ENCODE measurements at places on chromosomes 7 and 10. TPM values are rescaled to one million over a fixed set of nuclear protein-coding genes. Genes with fewer than 3 reads are reported as not detected.

DNA sequence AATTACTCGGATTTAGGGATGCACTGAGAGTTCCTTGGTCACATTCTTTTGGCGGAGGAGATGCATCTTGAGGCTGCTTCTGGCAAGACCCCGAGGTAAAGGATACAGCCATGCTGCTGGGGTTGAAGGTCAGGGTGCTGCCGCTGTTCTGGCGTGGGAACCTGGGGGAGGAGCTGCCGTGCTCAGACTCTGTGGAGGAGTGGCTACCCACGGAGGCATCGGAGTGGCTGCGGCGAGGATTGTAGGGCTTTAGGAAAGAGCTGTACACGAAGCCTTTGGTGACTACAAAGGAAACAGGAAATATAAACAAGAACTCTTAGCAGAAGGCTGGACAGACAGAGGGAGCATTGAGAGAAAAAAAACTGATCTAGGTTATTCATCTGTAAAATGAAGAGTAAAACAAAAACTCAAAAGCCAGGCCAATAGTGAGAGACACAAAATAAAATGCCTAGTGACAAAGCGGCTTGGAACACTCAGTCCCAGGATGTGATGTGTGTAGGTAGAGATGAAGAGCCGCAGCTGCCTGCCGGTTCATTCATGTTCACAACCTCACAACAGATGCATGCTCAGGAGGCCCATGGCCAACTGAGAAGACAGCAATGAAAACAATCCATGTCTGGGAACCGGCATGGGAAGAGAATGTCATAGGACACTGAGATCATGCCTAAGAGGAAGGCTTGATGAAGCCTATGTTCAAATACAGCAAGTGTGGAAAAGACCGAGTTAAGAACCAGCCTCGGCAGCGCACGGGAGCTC is 97.8 kb downstream of the ABCC2 start:
- no peak for DNase-seq

DNA sequence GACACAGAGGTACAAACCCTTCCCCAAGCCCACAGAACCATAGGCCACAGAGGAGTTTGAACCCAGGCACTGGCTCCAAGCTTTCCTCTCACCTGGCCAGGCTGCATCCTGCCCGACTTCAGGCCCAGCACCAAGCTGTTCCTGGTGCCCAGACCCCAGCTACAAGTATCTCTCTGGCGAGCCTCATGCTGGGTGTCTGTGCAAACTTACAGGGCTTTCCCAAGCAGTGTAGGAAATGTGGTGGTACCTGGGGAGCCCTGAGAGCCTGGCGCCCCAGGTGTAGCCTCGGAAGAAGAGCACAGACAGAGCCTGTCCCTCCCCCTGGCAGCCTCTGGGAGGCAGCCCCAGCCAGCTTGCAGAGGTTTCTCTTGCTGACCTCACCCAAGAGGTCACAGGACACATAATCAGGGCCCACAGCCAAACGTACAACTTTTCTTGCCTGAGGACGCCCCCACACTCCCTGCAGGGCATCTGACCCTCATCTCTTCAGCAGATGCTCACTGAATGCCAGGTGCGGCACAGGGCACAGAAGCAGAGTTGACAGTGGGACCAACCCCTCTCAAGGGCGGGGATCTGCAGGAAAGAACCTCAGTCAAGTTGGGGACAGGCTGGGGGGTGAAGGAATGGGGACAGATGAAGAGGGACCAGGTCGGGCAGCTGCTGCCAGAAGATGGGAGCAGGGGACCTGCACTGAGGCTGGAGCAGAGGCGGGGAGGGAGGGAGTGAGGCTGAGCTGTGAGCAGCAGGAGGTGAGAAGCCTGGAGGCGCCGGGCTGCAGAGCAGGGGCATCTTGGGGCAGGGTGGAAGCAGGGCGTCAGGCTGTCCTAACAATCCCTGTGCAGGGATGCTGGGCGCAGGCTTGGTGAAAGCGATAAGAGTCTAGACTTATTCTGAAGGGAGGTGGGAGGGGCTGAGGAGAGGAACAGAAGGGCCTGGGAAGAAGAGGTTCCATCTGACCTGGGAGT is 16.3 kb upstream of the MYL7 start:
- DNase-seq = no peak

- DNase-seq = no peak
Measured at GRCh38 chr7:1494447-1494846, 9.7 kb downstream of the INTS1 start.

DNA sequence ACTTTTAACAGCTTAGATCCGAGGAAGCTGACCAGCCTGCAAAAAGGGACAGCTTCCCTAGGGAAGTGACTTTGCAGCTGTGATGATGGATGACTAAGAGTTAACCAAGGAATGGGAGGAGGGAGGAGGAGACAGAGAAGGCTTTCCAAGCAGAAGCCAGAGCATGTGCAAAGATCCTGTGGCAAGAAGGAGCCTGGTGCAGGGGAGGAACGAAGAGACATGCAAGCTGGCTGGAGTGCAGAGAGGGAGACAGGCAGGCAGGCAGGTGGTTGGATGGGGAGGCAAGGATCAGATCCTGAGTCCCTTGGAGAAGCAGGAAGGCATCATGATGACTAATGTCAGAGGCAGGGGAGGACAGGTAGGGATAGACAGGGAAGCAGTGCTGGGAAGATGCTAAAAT is 148.8 kb downstream of the PFKFB3 start:
- DNase-seq = peak; percentile 22

GRCh38 chr7:101736084-101736483 is 81.3 kb upstream of the CUX1 start:
- peak; percentile 33 for DNase-seq

- no peak for DNase-seq
Measured at GRCh38 chr10:50440489-50440888, 183.3 kb downstream of the SGMS1 start.

- peak; percentile 10 for DNase-seq
Measured at GRCh38 chr7:143958781-143959180, 4.1 kb downstream of the OR2F1 start.

- no peak for DNase-seq
Measured at GRCh38 chr10:30219971-30220751, 128.9 kb downstream of the MTPAP start.

GRCh38 chr7:43454936-43455518 is 127.9 kb upstream of the STK17A start:
- DNase-seq = peak; percentile 76

GRCh38 chr7:146208492-146208891 is 91.9 kb downstream of the CNTNAP2 start:
- no peak for DNase-seq

GRCh38 chr10:116263870-116264655 is 8.9 kb downstream of the GFRA1 start:
- DNase-seq = peak; percentile 73

- DNase-seq = no peak
Measured at GRCh38 chr7:77404641-77405040, 11.5 kb downstream of the GSAP start.

- DNase-seq = peak; percentile 87
Measured at GRCh38 chr7:131327049-131327625, 539 bp upstream of the MKLN1 start.

GRCh38 chr7:137453356-137453755 is 109.8 kb upstream of the PTN start:
- no peak for DNase-seq

DNA sequence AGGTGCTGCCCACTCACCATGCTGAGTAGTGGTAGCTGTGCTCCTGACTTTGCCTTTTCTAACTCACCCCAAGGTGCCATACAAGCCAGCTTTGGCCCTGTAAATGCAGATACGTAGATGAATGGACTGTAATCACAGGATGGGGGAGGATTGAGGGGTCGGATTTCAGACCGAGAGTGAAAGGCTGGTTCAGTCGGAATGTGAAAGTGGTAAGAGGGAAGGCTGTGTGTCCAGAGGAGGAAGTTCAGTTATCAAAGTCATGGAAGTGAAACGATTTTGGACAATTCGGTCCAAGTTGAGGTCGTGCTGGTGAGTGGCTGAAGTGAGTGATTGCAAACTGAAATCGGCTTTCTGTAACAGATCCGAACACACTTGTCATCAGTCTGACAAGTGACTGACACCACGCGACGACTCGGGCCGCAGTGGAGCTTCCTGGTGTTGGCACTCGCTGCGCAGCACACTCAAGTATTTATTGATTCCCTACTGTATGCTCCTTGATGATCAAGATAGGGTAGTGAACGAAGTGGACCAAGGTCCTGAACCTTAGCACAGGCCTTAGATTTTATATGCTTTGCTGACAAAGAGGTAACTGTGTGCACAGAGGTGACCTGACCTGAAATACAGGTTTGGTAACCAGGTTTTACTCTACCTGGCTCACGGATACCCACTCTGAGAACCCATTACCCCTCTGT is 10.5 kb downstream of the ZNF282 start:
- DNase-seq = no peak

- DNase-seq = no peak
Measured at GRCh38 chr7:34104115-34104514, 198.8 kb downstream of the BMPER start.

GRCh38 chr7:13602036-13602435 is 387.4 kb downstream of the ETV1 start:
- DNase-seq = no peak

- no peak for DNase-seq
Measured at GRCh38 chr10:5543623-5544022, 18.9 kb downstream of the CALML3 start.

DNA sequence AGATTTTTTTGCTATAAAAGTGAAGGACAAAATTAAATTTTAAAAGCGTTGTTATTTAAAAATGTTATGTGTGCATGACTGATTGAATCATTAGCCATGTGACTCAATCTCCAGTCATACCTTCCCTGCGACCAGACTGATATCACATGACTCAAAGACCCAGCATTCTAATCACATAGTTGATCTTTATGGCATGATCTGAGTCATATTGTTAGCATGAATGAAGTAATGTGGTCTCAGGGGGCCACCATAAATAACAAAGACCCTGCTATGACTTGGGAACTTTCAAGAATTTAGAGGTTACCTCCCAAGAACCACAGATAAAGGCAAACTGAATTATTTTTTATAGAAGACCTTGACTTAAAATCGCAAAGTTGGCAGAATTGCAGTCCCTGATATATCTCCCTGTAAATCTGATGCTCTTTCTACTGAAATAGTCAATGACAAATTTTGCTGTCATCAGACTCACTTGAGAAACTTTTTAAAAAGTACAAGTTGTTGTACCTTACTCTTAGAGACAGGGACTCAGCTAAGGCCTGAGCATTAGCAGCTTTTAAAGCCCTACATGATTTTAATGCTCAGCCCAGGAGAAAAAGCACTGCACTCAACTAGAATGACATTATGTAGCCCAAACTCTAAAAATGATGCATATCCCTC is 717.3 kb downstream of the XPNPEP1 start:
- DNase-seq = peak; percentile 89

DNA sequence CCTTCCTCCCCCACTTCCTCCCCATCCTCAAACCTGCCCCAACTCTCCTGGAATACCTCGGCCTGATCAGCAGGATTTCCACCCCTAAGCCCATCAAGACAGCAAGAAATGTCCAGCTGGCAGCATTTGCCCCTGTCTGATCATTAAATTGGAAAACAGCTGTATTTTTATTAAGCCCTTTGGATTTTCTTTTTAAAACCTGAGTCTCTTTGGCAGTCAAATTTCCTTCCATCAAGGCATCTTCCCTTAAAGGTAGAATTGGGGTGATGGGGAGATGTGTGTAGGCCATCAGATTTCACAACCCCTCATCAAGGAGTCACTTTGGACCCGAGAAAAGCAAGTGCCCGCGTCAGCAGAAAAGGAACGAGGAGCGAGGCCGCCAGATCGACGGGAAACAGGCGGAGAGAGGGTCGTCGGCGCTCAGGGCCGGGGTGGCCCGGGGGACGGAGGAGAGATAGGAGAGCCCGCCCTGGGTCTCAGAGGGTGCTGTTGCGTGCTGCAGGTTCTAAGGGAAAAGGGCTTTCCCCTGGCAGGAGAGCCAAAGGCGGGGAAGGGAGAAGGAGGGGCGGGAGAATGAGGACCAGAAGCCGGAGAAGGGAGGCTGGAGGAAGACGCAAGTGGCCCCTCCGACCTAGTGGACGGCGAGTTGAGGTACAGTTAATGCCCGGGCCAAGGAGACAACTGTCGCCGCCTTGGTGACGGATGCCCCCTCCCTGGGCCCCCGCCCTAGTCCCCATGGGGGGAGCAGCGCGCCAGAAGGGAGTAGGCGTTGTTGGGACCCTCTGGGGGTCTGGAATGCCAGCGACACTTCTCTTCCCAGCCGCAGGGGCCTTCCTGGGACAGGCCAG is 11.5 kb upstream of the GATA3 start:
- DNase-seq = no peak

- DNase-seq = no peak
Measured at GRCh38 chr7:87075671-87076404, 16.4 kb upstream of the ELAPOR2 start.

GRCh38 chr10:56082169-56082568 is 278.9 kb downstream of the ZWINT start:
- no peak for DNase-seq

DNA sequence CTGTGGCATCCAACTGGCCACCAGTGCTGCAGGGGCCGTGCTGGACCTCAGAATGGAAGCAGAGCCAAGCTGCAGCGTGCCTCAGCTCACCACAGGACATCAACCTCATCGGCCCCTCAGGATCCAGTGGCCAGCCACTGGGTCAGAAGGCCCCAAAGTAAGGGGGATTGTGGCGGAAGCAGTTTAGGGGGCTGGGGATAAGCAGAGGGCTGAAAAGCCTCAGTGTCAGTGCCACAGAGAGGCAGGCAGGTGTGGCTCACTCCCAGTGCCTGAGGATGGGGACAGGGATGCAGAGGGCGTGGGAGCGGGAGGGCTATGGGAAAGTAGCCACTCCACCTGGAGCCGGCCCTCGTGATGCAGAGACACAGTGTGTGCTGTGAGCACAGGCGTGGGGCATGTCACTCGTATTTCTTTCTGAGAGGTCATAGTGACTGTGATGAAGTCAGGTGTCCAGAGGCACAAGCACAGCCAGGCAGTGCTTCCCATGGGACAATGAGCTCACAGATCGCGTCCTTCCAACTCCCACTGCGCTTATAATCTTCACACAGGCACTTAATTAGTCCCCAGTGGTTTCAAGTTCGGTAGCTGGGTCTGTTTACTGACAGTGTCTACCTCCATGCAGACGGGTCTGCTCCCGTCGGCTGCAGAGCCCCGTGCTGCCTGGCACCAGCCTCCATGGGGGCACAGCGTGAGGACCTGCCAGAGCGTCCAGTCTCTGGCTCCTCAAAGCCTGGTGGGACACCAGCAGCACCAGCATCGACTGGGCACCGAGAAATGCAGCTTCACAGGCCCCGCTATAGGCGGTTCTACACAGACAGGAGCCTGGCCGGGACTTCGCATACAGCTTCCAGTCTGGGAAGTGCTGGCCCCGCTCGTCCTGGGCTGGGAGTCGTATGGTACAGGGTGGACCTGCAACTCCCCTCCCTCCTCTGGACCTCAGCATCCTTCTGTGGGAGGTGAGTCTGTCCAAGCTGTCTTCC is 42.9 kb upstream of the CNPY1 start:
- DNase-seq = no peak

The OPTN gene
- total RNA-seq = 15.9 TPM

The EBF3 gene
- not detected for total RNA-seq

The SOSTDC1 gene
- total RNA-seq = not detected

The MEOX2 gene
- total RNA-seq = not detected

The CAPZA2 gene
- total RNA-seq = 214 TPM

The PTPRZ1 gene
- not detected for total RNA-seq

The EXOC6 gene
- 12.6 TPM for total RNA-seq
